Effector memory CD4-positive, alpha-beta T cell (primary cell): ENCODE measurements at places on chromosomes 1 and 21.

DNA sequence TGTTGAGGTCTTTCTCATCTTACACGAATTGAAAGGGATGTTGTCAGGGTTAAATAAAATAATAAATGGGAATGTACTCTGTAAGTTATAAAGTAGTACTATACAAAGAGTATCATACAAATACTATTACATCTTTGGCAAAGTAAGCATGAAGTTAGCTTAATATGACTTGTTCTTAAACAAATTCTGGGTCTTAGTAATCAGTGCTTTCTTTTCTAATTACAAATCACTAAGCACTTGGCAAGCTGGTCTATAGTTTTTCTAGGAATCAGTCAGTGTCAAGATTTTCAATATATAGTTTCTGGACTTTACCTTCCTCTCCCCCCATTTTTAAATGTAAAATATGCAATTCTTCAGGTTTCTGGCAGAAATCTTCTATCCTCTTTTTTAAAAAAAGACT is 6.9 kb downstream of the LYST start:
- DNase-seq = no peak

DNA sequence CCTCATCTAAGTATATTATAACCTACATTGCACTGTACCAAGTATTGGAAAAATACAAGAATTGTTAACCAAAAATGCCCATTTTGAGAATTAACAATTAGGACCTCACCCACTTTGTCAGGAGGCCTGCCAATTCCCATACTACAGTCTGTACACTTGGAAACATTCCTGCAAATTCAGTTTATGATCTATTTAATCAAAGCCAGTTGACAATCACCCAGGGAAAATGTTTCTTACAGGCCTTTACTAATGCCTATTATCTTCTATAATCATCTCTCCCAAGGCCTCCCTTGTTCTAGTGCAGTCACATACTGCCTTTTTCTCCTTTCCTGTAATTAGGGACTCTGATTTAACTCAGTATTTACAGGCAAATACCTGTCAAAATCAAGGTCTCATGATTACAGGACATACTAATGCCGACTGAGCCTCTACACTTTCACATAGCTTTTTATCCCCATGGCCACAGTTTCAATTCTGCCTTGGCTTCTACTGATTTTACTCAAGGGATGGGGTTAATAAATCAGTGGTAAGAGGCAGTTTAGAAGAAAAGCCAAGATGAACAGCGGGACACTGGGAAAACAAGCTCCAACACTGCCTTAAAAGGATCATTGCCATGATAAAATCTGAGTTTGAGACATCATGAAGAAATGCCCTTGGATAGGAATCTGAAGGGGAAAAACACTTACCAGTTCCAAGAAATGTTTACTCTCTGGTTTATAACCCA is 338.7 kb downstream of the VAV3 start:
- DNase-seq = no peak

GRCh38 chr1:73026114-73026513 is 743.8 kb upstream of the NEGR1 start:
- no peak for DNase-seq

DNA sequence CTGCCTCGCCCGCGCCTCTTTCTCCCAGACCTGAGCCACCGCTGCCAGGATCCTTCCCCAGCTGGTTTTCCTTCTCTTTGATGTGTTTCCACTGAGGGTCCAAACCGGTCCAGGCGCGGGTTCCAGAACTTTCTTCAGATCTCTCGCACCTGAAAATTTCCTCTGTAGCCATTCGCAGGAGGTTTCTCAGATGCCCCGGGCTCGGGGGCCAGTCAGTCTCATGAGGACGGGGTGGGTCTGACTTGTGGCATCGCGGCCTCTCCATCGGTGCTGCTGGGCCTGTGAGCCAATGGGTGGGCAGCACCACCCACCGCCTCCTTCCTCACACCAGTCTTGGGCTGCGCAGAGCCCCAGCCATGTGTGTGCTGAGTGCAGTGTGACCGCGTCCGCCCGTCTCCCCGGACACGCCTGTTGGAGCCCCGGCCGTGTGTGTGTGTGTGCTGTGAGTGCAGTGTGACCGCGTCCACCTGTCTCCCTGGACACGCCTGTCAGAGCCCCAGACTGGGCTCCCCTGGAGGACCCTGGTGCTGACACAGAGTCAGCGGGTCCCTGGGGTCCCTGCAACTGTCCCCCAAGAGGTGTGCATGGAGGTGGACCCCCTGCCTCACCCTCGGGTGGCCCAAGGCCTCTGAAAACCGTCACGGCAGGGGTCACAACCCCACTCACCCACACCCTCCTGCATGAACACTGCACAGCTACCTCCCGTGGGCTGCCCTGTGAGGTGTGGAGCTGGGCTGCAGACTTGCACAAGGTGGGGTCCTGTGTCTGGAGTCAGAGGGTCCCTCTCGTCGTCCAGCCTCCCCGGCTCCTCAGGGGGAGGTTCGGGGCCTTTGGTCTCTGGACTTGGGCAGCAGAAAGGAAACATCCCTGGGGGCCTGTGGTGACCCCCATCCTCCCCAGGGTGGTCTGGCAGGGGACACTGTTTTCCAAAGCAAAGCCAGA is 20.2 kb downstream of the COL18A1 start:
- no peak for DNase-seq

- no peak for DNase-seq
These were observed 459.6 kb downstream of the PTPRC start for GRCh38 chr1:199098468-199098867.

- DNase-seq = no peak
These were observed 36.3 kb downstream of the EDN2 start for GRCh38 chr1:41447995-41448770.

GRCh38 chr1:5312293-5312674 is 657.9 kb downstream of the AJAP1 start:
- no peak for DNase-seq

GRCh38 chr1:12172042-12172851 is 5.5 kb downstream of the TNFRSF1B start:
- DNase-seq = peak; percentile 77

DNA sequence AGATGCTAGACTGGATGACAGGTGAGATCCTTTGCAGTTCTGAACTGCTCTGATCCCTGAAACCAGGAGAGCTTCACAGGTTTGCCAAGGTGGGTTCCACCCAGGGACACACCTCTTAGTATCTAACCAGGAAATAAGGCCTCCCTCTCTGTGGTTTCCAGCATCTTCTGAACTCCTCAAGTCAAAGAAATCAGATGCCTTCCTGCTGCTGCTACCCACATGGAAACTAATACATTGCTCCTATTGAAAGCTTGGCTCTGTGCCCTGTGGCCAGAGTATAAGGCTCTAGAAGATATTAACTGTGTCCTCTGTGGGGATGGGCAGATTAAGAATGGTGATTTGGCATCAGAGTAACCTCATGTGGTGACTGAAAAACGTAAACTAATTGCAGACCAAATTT is 75.0 kb upstream of the MRPS6 start:
- DNase-seq = no peak

DNA sequence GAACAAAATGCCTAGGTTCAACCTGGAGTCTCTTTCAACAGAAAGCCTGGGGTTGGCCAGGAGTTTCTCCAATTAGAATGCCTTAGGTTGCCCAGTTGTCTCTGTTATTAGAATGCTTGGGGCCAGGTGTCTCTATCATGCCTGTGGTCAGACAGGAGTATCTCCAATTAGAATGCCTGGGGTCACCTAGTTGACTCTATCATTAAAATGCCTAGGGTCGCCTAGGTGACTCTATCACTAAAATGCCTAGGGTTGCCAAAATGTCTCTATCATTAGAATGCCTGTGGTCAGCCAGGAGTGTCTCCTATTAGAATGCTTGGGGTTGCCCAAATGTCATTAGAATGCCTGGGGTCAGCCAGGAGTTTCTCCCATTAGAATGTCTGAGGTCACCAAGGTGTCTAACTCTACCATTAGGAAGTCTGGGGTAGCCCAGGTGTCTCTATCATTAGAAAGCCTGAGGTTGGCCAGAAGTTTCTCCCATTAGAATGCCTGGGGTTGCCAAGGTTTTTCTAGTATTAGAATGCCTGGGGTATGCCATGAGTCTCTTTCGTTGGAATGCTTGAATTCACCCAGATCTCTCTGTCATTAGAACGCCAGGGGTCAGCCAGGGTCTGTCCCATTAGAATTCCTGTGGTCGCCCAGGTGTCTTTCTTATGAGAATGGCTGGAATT is 57.9 kb downstream of the RNF187 start:
- DNase-seq = no peak

DNA sequence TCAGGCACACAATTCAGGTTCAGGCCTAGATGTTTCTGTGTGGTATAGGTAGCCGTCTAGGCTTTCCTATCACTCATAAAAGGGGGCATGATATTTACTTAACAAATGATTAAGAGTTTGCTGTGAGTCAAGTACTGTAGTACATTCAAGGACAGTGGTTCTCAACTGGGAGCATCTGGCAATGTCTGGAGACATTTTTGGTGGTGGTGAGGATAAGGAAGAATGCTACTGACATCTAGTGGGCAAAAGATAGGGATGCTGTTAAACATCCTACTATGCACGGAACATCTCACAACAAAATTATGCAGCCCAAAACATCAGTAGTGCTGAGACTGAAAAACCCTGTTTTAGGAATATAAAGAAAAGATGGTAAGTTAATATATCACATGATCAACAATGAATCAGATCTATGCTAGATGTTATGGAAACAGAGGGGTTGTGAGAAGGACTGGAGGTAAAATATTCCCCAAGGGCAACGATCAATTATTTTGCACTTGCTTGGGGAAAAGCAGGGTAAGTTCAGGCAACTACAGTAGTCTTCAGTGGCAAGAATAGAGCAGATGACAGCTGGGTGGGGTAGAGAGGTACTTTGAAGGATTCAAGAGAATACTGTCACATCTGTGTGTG is 4.9 kb downstream of the DNTTIP2 start:
- no peak for DNase-seq

- DNase-seq = no peak
These were observed 219.7 kb upstream of the RUNX1 start for GRCh38 chr21:35268817-35269216.

DNA sequence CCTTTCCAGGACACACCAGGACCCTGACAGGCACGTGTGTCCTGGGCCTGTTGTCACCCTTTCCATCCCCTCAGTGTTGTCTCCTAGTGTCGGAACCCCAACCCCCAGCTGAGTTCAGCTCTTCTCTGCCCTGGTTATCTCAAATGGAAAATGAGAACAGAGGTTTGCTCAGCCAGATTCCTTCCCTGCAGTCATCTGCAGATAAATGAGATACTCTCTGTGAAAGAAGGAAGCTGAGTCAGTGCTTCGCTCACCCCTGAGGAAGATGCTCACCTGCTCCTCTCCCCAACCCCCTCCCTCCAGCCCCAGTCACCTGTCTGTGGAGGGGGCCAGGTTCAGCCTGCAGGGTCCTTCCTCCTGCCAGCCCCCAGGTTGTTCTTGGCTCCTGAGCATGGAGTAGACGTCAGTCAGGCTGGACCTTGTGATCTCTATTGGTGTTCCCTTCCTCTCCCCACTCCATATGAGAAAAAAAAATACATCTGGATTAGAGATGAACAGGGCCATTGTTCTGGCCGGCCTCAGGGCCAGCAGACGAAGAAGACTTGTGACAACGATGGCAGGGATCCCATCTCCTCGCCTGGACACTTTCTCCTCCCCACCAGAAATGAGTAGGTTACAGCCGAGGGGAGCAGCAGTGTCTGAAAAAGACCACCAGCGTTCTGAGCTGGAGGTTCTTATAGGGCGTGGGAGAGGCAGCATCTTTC is 20.9 kb downstream of the PHGDH start:
- no peak for DNase-seq

- no peak for DNase-seq
These were observed 20.6 kb downstream of the CLCA1 start for GRCh38 chr1:86489242-86489878.

GRCh38 chr21:30443226-30443625 is 3.2 kb downstream of the KRTAP15-1 start:
- DNase-seq = no peak

DNA sequence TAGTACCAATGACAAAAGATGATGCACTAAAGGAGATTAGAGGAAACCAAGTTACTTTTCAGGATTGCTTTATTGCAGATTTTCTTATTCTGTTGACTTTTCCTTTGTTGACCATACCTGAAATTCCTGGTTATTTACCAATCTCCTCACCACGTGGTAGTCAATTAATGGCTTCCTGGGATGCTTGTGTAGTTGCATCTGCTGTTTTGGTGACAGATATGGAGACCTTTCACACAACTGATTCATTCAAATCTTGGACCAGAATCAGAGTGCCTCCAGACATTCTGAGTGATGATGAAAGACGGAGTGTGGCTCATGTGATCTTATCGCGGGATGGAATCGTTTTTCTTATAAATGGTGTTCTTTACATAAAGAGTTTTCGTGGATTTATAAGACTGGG is 91.3 kb downstream of the CATSPERE start:
- DNase-seq = no peak

DNA sequence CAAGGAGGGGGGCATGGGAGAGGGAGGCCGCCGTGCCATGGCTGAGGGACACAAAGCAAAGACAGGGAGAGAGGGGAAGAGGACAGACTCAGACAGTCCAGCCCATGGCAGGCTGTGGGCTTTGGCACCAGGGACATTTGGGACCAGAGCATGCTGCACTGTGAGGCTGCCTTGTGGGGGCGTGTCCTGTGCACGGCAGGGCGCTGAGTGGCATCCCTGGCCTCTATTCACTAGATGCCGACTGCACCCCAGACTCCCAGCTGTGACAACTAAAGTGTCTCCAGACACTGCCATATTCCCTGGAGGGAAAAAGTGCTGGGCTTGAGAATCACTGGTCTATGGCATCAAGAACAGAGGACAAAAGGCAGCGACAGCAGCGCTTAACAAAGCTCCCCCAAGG is 18.6 kb upstream of the PRDM15 start:
- no peak for DNase-seq

DNA sequence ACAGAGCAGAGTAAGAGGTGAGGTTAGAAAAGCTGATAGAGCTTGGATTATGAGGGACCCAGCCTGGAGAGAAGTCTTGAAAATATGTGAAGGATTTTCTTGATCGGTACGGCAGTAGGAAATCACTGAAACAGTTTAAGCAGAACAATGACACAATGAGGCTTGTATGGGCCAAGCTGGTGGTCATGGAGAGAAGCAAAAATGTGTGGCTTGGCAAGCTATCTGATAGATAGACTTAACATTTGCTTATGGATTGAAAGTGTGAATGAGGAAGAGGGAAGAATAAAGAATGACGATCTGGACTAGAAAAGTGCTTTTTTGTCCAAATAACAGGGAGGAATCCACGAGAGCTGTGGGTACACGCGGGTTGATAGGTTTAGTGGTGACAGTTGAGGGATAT is 15.4 kb upstream of the XPR1 start:
- DNase-seq = no peak

DNA sequence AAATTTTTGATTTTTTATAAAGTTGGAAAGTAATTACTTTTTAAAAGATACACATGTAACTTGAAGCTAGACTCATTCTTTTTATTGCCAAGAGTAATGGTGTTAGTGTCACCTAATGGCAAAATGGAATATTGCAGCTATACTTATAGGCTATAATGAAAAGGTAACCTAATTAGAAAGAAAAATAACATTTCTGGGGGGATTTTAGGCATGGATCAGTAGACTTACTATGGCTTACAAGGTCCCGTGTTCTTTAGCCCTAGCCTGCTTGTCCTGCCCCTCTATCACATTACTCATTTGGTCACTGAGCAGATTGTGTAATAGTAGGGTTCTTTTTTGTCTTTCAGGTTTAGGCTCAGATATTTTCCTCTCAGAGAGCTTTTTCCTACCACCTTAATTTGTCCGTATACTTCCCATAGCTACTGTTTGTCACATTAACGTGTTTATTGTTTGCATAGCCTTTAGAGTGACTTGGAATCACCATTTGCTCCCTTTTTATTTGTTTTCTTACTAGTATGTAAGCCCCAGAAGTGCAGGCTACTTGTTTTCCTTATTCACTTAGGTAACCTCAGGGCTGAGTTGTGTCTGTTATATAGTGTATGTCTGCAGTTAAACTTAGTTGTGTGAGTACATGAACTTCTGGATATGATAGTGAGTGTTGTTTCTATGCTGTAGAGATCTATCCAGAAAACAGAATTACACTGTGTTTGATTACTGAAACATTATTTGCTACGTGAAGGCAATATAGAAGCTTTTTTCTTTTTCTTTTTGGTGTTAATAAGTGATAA is 58.7 kb downstream of the RABGAP1L start:
- DNase-seq = no peak
